Caco-2 (cell line): ENCODE measurements at places on chromosomes 7 and 10. TPM values are rescaled to one million over a fixed set of nuclear protein-coding genes. Genes with fewer than 3 reads are reported as not detected.

Gene PON1
- total RNA-seq, result not detected in 2 replicates

Gene USP6NL
- 34.1 and 35.6 TPM in 2 replicates for total RNA-seq

Gene NEURL1
- 0.84 and 0.91 TPM in 2 replicates for total RNA-seq

- H3K4me1 ChIP-seq, result no peaks in the 10 kb centered on the region
- no peak for DNase-seq
- no peaks in the 10 kb centered on the region for H3K27me3 ChIP-seq
Observed at GRCh38 chr7:19209166-19209696, 64.0 kb upstream of the FERD3L start.

DNA sequence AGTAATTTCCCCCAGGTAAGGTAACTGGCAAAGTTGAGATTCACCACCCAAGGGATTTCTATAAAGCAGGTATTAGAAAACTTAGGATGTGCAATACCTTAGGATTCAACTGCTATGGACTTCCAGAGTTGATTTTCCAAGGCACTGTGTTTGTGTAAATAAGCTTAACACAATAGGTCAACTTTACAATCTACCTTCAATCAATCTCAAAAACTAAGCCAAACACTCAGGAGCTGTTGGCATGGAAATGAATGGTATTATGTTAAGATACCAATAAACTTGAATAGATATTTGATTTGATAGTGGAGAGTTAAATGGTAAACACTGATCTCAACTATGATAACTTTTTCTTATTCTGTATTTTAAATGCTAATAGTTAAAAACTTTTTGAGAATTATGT lies 762 bp upstream of the SEMA3E start:
- H3K27me3 ChIP-seq, result no peaks in the 10 kb centered on the region
- H3K36me3 ChIP-seq, result no peaks in the 10 kb centered on the region
- H3K4me1 ChIP-seq, result no peaks in the 10 kb centered on the region
- no peak overlapping the region for H3K4me3 ChIP-seq
- DNase-seq, result no peak

GRCh38 chr7:70390251-70390650 lies 741.7 kb upstream of the GALNT17 start:
- H3K4me1 ChIP-seq, result no peaks in the 10 kb centered on the region
- H3K27me3 ChIP-seq, result no peaks in the 10 kb centered on the region
- DNase-seq, result no peak
- H3K4me3 ChIP-seq, result no peak overlapping the region
- H3K27ac ChIP-seq, result no peak overlapping the region

DNA sequence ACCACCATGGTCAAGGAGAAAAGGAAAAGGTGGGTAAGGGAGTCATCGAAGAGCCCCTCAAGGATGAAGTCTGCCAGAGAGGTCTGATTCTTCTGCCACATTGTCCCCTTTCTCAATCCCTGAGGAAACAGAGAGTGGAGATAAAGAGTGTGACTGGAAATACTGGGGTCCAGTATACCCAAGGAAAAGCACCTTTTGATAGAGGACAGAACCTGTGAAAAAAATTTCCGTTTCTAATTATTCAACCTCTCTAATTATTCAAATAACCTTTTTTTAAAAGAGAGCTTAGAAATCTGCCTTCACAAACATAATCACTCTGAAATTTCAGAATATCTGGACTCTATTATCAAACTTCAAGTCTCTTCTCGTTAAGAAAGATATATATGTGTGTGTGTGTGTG lies at the start of gene OR2AE1:
Gene OR2AE1, minus strand, starts transcription at position 101 of the 400 bp plus-strand sequence. Its CDS starts 0 bp downstream, at position 101.
- no peaks in the 10 kb centered on the region for H3K27me3 ChIP-seq
- H3K4me1 ChIP-seq, result no peaks in the 10 kb centered on the region
- H3K4me3 ChIP-seq, result no peak within 1 kb of the TSS
- no peak for DNase-seq
- no peak within 1 kb of the TSS for H3K27ac ChIP-seq

DNA sequence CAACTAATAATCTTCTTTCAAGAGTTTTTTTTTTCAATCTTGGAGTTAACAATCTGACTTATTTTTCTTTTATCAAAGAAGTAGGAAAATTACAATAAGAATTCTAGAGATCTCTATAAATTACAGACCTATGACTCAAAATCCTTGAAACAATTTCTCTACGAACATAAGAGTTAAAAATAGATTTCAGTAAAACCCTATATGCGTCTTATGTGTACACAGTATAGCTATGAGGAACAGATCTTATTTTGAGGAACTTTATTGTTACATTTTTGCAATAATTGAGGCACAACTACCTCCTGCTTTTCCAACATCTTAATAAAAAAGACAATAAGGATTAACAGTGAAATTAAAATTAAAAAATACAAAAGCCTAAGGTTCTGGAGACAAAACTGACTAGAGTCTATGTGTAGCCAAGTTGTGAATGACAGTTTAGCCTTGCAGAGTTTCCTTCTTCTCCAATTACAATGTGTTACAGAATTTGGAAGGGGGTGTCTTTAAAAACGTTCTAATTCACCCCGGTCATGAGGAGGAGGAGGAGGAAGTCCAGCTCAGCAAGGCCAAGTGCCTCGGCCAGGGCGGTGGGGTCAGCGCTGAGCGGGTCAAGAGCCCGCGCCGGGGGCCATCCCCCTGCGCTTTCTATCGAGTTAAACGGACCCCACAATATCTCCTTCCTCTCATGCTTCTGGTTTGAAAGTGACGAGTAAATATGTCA lies 40.5 kb downstream of the AMZ1 start:
- H3K36me3 ChIP-seq, result peaks cover 2% of the 10 kb centered on the region; the same call in 1 of the 2 replicates
- no peaks in the 10 kb centered on the region for H3K27me3 ChIP-seq
- no peak for DNase-seq
- H3K4me3 ChIP-seq, result no peak overlapping the region

GRCh38 chr10:49682879-49683278 lies 3.4 kb downstream of the C10orf53 start:
- no peak overlapping the region for H3K4me3 ChIP-seq
- H3K36me3 ChIP-seq, result no peaks in the 10 kb centered on the region
- no peaks in the 10 kb centered on the region for H3K27me3 ChIP-seq
- DNase-seq, result no peak
- H3K4me1 ChIP-seq, result no peaks in the 10 kb centered on the region; the same call in 1 of the 2 replicates
